ENCODE measurements at places on chromosomes 2 and 18. TPM values are rescaled to one million over a fixed set of nuclear protein-coding genes. Genes with fewer than 3 reads are reported as not detected.

The CREG2 gene
- not detected for total RNA-seq

The AGBL5 gene
- 14.5 TPM for total RNA-seq

The ADD2 gene
- total RNA-seq: 26.9 TPM

The VWA3B gene
- not detected for total RNA-seq

The MPP4 gene
- total RNA-seq: not detected

The MSGN1 gene
- not detected for total RNA-seq

The BOLL gene
- total RNA-seq: not detected
